Amygdala (tissue), 56 donors: ENCODE measurements at places on chromosomes 2 and 18.

- DNase-seq = no peak
Measured at GRCh38 chr18:78538669-78539440, 440.8 kb upstream of the SALL3 start.

GRCh38 chr18:58227361-58227930 is 183.4 kb downstream of the NEDD4L start:
- no peak for DNase-seq

DNA sequence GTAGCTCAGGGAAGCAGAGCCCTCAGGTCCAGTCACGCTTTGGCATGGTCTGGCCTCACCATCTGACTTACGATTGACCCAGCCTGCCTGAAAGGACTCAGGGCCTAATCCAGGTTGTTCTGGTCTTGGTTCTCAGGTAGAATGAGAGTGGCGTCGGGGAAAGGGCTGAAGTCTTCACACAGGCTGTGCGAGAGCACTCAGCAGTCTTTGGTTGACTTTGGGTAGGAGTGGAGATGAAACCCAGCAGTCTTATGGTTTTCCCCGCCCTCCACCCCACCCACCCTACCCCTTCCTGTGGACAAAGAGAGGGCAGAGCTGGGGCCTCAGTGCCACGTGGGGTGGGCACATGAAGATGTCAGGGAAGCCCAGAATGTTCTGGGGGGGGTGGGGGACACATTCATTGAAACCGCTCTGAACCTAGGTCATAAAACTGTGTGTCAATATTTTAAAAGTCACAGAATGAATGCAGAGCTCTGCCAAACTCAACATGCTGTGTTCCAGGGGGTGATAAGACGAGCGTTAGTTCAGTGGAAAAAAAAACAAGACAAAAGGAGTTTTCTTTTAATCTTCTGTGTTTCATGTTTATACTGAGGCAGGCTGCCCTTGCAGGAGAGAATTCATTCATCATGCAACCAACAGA is 58.6 kb upstream of the ALPP start:
- no peak for DNase-seq

- no peak for DNase-seq
Measured at GRCh38 chr18:33720133-33720532, 142.1 kb downstream of the ASXL3 start.

DNA sequence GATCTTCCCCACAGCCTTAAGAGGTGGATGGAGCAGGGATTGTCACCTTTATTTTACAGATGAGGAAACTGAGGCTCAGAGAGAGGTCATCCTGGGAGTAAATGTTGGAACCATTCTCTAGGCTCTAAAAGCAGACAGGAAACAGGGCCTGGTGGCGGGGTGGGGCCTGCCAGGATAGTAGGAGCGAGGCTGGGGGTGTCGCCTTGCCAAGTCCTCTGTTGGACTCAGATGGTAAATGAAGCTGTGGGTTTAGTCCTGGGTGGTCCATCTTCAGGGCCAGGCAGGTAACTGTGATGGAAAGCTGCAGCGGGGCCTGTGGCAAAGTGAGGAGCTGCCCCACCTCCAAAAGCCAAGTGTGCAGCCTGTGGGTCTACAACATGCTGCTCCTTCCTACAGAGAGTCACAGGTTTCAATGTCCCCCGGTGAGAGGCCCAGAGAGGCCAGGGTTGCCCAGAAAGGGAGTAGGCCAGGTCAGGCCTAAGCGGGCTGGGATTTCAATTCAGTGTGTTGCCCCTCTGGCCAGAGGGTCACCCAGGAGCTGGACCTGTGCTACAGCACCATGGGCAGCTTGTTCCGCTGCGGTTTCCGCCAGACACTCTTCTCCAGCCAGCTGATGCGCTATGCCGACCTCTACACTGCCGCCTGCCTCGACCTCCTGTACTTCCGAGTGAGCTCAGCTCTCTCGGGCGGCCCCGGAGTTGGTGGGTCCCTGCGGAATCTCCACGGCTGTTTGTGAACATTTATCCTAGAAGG is 6.6 kb downstream of the NT5DC4 start:
- DNase-seq = no peak

GRCh38 chr18:58076052-58076451 is 32.0 kb downstream of the NEDD4L start:
- no peak for DNase-seq

GRCh38 chr2:161426922-161427663 is 11.0 kb downstream of the TBR1 start:
- DNase-seq = no peak

- DNase-seq = no peak
Measured at GRCh38 chr2:86249579-86250391, 50.5 kb downstream of the MRPL35 start.

DNA sequence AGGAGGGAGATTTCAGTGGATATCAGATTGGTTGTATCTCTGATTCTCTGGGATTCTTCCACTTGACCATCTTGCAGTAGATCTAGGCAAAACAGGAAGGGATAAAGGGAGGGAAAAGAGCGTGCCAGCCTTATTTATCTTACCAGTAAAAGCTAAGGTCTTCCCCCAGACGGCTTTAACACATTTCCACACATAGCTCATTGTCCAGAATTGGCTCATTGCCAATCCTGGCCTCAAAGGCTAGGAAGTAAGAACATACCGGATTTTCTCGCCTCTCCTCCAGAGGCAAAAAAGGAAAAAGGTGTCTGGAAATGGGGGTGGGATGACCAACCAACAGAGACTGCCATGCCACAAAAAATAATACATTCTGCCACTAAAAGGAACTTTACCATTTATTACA is 411.6 kb upstream of the NRP2 start:
- no peak for DNase-seq

DNA sequence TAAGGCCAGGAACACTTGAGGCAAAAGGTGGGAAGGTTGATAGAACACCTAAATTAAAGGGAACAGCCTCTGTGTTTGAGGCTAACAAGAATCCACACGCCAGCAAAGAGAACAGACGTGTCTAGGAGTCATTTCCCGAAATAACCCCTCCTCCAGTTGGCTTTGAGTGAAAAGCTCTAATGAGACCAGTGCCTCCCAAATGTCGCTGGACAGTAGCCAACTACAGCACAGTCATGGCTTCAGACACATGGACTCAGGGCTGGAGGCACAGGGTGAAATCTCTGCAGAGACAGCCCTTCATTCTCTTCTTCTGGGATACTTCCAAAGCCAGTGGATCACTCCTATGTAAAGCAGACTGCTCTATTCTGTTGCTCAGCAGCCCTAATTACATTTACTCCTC is 49.6 kb downstream of the SOWAHC start:
- DNase-seq = peak; percentile 56

- DNase-seq = no peak
Measured at GRCh38 chr18:62030091-62030985, 137.5 kb upstream of the RNF152 start.

DNA sequence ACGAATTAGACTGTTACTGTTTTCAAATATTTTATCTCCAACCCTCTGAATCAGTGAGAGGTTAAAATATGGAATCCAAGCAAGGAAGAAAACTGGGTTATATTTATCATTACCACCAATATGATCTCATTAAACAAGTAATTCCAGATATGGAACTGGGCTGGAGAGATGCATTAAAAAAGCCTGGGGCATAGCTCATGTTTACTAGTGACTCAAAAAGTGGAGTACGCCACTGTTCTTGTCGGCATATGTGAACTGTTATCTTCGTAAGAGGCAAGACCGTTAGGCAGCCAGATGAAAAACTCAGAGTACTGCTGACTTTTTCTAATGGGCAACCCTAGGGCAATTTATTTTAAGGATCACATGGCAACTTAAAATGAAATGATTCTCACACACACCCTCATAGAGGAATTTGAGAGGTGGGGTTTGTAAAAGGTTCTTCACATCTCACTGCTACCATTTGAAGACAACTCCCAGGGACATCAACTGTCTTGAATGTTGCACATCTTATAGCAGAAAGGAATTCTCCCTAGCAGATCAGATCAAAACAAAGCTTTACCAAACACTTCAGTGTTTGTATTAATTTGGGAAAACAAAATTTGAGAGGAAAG is 105.2 kb upstream of the TFCP2L1 start:
- no peak for DNase-seq

- DNase-seq = no peak
Measured at GRCh38 chr2:223727562-223727961, 109.8 kb downstream of the AP1S3 start.

DNA sequence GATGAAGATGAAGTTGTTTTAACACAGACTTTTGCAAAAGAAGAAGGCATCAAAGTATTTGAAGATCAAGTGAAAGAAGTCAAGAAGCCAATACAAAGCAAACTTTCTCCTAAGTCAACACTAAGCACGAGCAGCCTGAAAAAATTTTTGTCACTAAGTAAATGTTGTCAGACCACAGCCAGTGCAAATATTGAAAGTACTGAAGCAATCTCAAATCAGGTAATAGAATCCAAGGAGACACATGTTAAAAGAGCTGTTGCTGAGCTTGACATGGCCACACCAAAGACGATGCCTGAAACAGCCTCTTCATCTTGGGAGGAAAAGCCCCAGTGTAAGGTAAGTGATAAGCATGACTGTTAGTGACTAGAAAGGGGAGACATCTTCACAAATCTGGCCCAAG is 75.1 kb downstream of the FSIP2 start:
- no peak for DNase-seq

GRCh38 chr2:85735691-85736090 is 18.1 kb upstream of the ATOH8 start:
- DNase-seq = no peak

GRCh38 chr2:145412155-145412554 is 892.2 kb upstream of the ZEB2 start:
- DNase-seq = no peak

DNA sequence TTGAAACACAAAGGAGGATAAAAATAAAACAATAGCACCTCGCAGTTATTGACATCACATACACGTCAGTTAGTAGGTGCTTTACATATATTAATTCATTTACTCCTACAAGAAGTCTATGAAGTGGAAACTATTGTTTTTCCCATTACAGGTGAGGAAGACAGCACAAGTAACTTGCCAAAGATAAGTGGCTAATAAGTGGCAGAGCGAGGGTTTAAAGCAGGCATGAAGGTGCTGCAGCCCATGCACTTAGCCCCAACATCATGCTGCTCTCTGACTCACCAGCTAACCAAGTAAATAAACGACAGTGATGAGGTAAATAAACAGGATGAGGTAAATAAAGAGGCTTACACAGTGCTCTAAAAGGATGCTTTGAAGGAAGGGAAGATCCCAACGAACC is 498.6 kb upstream of the ZEB2 start:
- no peak for DNase-seq

DNA sequence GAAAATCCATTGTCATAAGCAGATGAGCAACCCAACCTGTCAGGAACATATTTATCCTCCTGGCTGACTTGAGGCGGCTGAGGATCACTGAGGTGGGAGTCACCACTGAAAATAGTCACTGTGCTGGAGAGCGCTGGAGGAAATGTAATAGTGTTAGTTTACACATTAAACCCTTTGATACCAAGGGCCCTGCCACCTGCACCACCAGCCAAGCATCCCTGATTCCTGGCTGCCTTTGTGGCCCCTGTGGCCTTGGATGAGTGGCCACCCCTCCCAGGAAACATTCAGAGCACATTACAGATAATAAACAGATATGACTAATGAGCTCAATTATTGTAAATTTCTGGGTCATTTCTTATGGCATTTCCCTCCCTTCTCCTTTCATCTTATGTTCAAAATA is 105.9 kb downstream of the LYPD1 start:
- no peak for DNase-seq

DNA sequence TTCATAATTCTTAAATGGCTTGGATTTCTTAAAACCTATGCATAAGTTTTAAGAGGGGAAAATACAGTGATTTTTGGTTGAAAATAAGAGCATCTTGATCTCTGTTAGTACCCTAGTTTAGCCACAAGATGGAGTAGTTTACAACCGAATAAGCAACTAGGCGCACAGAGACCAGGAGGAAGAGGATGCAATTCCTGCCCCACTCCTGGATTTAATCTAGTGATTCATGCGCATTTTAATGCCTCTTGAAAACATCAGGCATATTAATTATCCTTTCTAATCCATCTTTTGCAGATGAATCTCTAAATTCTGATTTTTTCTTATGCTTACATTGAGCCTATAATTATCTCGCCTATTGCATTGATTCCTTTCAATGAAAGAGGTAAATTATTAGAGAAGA is 76.7 kb downstream of the MRPS9 start:
- no peak for DNase-seq

GRCh38 chr2:133193544-133194361 is 374.5 kb downstream of the NCKAP5 start:
- no peak for DNase-seq

DNA sequence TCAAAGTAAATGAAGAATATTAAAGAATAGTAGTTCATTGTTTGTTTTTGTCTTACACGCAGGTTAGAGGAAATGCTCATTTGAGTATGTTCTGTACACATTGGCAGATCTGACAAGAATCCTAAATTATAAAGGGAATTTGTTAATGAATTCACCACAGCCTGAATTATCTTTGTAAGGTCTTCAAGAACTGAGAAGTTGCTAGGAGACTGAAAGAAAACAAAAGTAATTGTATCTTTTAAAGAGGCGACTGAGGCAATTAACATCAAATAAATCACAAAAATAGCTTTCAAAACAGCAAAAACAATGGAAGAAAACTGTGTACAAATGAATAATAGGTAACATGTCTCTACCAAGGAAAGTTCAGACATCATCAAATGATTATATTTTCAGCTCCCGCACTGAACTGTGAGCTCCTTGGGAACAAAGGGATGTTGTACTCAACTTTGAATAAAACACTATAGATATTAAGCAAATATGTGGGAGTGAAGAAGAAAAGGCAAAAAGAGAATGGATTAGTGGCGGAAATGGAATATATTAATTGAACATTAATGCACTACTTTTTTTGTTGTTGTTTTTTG is 51.7 kb upstream of the ATIC start:
- no peak for DNase-seq

GRCh38 chr2:176561706-176562105 is 292.5 kb downstream of the MTX2 start:
- DNase-seq = no peak

- DNase-seq = no peak
Measured at GRCh38 chr2:105379741-105380186, 19.1 kb downstream of the FHL2 start.

DNA sequence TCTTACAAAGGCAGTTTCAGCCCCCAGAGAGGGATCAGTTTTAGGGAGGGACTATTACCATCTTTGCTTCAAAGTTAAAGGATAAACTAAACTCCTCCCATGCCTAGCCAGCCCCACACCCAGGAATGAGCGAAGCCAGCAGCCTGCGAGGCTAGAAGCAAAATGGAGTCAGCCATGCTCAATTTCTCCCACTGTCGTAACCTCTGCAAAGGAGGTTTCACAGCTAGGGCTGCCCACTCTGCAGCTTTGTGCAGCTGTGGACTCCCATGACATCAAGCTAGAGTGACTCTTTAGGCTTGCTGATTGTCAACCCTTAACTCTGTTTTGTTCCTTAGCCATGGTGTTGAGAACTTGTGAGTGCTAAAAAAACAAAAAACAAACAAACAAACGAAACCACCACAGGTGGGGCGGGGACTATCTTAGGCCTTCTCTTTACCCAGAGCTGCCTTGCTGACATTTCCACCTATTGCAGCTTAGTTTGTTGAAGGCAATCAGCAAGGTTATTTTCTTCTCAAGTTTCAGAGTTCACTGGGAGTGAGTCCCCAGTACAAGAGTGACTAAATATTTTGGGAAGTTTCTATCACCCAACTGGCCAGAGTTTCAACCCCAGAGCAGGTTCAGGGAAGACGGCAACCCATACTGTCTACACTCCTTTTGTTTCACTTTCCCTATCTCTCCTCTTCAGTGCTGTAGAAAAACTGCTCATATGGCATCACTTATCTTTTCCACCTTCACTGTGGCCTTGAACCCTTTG is 592.1 kb downstream of the XIRP2 start:
- DNase-seq = no peak
